Hypothalamus (tissue), 51 donors: ENCODE measurements at places on chromosomes 13 and 19.
A peak's percentile ranks its signal among the peaks of the same experiment; 100 is the strongest.

DNA sequence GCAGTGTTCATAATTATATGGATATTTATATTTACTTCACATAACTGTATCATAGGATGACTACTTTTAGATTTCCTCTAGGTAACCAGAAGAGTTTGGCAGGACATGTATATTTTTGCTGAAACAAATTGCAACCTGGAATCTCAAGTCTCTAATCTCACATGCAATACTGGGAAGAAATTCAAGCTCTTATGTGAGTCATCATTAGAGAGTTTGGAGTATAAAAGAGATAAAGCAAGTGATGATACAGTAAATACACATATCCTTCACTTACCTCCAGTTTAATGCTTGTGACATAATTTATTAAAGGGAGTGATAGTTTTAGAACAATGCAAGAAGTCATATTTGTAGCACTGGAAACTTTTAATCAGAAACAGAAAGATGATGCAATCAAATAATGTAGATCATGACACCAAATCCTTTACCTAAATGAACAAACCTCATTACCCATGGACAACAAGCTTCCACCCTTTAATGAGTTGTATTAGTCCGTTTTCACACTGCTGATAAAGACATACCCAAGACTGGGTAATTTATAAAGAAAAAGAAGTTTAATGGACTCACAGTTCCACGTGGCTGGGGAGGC lies 15.8 kb upstream of the OR7A17 start:
- DNase-seq: no peak

DNA sequence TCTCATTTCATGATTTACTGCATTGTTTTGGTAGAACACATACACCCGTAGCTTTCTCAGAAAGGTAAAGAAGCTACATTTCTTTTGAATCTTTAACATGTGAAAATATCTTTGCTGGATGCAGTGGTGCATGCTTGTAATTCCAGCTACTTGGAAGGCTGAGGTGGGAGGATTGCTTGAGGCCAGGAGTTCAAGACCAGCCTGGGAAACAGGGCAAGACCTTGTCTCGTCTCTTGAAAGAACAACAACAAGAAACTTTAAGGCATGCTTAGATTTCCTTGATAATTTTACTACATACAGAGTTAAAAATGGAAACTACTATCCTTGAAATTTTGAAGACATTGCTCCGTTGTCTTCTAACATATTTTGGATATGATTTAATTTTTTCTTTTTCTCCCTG lies 7.7 kb downstream of the RNF113B start:
- no peak for DNase-seq

GRCh38 chr19:44700547-44700946 lies 1.6 kb downstream of the CEACAM16 start:
- no peak for DNase-seq

DNA sequence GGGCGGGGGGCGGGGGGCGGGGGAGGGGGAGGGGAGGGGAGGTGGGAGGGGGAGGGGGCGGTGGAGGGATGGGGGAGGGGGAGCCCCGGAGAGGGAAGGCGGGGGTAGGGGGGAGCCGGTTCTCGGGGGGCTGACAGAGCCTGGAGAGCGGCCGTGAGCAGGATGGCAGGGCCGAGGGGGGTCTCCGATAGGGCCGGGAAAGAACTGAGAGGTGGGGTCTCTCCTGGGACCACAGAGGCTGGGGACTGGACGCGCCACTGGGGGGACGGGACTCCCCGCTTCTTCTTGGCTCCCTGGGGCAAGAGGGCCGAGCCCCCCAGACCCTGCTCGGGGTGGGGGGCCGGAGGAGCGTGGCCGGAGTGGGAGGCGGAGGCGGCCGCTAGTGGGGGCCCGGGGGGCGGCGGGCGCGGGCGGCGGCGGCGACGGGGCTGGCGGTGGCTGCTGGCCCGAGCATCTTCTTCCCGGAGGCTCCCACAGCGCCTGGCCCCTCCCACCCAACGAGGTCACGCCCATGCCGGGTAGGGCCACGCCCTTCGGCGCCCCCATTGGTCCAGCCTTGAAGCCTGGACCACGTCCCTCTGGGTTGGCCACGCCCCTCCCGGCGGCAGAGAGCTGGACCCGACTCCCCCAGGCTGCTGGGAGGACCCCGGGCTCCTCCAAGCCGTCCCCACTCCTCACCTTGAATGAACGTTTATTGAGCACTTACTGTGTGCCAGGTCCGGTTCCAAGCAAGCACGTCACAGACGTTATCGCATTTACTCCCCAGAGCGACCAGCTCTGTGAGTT lies at the start of gene NOVA2:
Gene NOVA2, minus strand, starts transcription at position 313 of the 786 bp plus-strand sequence. CDS start 514 bp downstream, outside the sequence.
- DNase-seq: peak; percentile 83

GRCh38 chr13:33493672-33494365 lies 208.3 kb upstream of the STARD13 start:
- no peak for DNase-seq
